ENCODE measurements at places on chromosomes 12 and 14.

- no peak for DNase-seq
Measured at GRCh38 chr12:109735825-109736551, 22.4 kb downstream of the FAM222A start.

DNA sequence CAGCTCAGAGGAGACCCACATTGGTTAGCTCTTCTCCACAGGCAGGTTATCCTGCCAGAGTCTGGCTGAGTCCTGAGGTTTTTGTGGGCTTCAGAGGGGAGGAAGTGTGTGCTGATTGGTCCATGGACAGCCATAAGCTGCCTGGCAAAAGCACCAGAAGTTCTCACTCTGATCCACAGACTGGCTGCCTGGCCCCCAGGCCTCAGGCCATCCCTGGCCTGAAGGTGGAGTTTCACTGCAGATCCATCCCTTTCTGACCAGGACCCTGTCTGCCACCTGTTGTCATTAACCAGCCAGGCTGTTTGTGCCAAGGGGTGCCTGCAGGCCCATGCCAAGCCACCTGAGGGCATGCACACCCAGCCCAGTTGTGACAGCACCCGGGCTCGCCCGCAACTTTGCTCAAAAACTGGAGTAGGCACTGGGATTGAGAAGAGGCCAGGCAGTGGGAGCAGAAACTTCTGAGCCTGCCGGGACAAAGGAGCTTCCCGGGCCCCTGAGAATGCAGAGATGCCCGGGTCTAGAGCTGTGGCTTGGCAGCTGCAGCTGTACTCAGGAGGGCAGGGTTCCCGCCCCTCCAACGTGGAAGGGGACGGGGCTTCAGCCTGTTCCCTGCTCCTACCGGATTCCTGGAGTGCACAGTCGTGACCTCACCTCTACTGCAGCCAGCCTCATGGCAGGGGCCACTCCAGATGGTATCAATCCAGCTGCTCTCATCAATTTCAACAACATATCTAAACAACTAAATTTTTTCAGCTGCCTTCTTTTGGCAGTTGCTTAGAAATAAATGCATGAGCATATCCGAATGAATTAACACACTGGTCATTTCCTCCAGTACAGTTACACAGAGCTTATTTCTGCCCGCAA lies 1277.3 kb downstream of the SLC16A7 start:
- DNase-seq, result no peak

DNA sequence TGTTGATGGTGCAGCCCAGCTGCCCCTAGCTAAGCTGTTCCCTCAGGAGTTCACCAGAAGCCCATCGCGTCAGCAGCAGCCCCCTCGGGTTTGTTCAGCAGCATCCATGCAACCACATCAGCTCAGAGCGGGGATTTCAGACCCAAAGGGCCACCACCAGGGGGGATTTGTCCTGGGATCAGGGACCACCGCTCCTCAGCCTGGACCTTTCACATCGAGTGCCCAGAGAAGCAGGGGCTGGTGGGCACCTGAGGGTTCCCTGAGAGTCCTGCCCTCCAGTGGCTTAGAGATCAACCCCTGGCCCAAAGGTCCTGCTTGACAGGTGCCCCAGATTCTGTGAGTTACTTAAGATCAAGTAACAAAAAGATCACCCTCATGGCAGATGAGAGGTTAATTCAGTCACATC lies 65.9 kb upstream of the C14orf180 start:
- DNase-seq, result no peak

GRCh38 chr12:128004383-128004938 lies 262.5 kb upstream of the TMEM132C start:
- DNase-seq, result no peak

DNA sequence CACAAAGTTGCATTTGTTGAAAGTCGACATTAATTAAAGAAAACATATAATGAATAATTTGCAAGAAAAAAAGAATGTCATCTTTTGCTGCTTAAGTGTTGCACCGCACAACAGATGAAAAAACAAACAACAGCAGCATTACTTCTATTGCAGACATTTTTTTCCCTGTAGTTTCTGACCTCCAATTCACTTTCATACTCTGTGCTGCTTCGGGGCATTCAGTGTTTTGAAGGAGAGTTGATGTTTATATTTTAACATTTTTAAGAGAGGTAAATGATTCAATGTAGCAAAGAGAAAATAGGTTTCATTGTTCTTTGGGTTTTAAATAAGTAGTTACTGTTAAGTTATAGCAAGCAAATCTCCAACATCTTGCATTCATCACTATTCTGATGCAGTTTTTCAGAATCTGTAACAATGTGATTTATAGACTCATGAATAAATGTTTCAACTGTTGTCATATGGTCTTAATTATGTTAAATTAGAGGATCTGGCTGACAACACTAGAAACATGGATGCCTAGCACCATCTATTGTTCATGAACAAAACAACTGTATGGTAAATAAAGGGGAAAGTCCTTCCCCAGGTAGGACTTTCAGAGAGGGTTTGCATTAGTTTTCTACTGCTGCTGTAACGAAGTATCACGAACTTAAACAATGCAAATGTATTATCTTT lies 168.1 kb downstream of the BCAT1 start:
- peak; percentile 35 for DNase-seq

- no peak for DNase-seq
Measured at GRCh38 chr14:90049390-90049789, 12.4 kb upstream of the KCNK13 start.

GRCh38 chr12:51122844-51123243 lies 39.4 kb upstream of the CSRNP2 start:
- DNase-seq, result no peak
